ENCODE measurements at places on chromosomes 3 and 15.

DNA sequence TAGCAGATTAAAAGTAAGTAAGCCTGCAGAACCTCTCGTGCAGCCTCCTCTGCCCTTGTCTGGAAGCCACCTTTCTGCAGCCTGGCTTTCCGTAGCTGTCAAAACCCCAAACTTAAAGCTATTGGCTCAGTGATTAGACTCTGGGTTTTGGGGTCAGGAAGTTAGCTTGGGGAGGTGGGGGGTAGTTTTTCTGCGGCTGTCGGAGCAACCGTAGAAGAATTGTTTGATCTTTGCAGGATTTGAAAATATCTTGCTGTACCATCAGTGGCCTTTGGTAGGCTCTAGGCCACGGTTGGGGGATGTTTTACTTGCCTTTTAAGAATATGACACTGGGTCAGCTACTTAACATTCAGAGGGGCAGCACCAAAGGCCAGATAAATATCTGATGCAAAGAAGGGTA is 88.4 kb upstream of the RASGRP1 start:
- DNase-seq, result peak; percentile 80

GRCh38 chr15:58330741-58331559 is 100.8 kb upstream of the LIPC start:
- DNase-seq, result no peak

DNA sequence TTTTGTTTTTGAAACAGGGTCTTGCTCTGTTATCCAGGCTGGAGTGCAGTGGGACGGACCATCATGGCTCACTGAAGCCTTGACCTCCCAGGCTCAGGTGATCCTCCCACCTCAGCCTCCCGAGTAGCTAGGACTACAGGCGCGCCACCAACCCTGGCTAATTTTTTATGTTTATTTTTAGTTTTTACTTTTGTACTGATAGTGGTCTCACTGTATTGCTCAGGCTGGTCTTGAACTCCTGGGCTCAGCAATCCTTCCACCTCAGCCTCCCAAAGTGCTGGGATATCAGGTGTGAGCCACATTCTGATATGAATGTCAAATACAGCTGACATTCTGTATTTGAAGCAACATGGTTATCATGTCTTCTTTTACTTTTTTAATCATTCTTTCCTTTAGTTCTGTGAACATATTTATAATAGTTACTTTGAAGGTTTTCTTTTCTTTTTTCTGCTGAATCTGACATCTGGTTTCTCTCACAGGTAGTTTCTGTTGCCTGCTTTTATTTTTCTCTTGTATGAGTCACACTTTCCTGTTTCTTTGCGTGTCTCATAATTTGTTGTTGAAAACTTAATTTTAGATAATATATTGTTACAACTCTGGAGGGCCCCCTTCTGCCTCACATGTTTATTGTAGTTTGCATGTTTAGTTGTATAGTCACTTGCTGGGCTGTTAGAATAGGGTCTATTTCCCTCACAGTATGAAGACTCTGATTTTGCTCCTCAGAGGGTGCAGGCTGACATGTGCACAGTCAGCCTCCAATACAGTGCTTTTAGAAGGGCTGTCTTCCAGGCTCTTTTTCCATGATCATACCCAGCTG is 8.4 kb upstream of the CNTN4 start:
- DNase-seq, result no peak

DNA sequence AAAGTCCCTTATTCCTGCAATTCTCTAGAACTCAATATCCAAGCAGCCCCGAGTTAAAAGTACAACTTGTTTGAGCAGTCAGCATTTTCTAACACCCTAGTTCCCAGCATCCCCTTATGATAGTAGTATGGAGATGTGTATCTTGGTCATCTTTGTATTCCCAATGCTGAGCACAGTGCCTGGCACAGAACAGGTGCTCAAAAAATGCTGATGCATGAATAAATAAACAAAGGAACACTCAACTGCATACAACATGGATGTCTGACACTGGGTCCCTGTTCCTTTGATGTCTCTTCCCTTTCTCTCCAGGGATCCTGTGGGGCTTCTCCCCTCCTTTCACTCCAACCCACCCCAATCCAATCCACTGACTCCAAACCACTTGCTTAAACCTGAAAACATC is 23.9 kb upstream of the B3GNT5 start:
- no peak for DNase-seq

GRCh38 chr15:52236013-52236412 is 44.8 kb upstream of the GNB5 start:
- no peak for DNase-seq

GRCh38 chr3:94069194-94069813 is 6.4 kb downstream of the NSUN3 start:
- DNase-seq, result no peak

DNA sequence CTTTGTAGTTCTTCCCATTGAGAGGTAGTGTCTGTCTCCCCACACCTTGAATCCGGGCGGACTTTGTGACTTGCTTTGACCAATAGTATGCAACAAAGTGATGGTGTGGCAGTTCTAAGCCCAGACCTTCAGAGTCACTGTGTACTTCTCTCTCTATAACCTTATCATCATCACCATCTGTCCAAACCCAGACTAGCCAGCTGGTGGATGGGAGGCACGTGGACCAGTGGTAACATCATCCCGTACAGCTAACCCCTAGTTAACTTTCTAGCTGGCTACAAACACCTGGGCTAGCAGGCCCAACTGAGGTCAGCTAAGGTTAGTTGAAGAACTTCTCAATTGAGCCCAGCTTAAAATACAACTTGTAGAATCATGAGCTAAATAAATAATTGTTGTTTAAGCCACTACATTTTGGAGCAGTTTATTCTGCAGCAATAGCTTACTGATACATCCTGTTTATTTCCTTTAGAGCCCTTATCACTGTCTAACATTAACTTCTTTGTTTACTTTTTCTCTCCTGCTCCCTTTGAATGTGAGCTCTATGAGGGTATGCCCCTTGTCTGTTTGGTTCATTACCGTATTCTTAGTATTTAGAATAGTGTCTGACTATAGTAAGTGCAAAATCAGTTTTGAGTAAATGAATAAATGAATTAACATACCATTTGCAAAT is 11.5 kb upstream of the CCR9 start:
- no peak for DNase-seq

GRCh38 chr15:36313021-36313420 is 266.4 kb upstream of the CDIN1 start:
- DNase-seq, result no peak

DNA sequence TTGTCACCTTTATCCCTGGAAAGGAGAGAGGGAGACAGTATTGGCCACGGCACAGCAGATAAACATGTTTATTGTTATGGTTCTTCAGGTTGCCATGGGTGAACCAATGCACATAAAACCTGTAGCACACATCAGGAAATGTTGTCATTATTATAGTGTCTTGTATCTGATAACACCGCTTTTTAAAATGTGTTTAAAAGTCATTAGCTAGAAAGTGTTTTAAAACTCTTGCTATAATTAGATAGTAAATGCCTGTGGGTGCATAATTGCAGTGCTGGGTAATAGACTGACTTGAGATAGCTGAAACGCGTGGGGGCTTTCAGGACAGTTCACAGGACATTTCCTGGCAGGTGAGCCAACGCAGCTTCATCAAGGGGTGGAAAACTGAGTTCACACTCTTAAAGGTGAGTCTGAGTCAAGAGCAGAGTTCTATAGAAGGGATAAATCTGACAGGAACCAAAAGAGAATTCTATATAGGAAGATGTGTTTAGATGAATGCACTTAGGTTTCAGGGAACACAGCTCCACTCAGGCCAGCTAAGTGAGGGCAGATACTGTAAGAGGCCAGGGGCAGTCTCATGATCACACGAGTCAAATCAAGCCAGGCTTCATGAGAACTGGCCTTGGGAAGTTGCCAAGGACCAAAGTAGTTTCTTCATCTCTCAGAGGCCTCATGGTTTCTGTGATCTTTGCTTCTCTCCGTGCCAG is 35.6 kb upstream of the PPP4R2 start:
- no peak for DNase-seq

- DNase-seq, result peak; percentile 76
Measured at GRCh38 chr15:75454471-75455378, 3.2 kb upstream of the SIN3A start.

GRCh38 chr3:178915365-178915764 is 156.2 kb downstream of the ZMAT3 start:
- DNase-seq, result no peak

DNA sequence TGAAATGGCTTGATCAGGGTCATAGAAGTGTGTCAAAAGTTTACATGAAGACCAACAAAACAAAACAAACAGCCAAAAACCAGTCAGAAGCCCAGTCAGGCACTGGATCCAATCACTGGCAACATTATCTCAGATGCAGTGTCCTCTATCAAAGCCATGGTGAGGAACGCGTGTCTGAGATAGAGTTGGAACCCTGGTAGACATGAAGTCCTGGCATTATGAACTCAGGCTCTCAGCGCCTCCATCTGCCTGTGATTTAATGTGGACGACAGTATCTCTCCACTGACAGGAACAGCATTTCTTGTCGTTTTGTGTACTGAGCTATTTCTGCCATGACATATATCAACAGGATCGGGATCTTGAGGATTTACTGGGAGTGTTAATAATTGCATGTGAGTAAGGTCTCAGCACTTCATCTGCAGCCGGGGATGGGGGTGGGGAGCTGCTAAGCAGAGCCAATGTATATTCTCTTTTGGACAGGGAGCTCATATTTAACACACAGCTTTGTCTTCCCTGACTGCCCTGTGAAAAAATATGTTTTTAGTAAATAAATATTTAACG is 1120.0 kb downstream of the IGSF11 start:
- DNase-seq, result no peak

DNA sequence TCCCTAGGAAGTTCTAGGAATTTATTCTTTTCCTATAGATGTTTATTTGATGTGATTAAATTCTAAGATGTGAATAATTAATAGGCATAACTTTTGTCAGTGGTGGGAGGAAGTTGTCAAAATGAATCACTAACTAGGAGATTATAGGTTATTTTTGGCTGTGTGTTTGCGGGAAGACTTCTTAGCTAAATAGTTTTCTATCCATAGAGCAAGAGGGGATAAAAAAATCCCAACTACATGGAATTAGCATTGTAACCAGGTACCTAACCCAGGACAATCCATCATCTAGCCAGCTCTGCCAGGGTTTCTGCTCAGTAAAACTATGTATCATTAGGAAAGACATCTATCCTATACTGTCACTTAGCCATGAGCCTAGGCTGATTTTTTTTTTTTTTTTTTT is 23.9 kb downstream of the SLC30A4 start:
- no peak for DNase-seq

DNA sequence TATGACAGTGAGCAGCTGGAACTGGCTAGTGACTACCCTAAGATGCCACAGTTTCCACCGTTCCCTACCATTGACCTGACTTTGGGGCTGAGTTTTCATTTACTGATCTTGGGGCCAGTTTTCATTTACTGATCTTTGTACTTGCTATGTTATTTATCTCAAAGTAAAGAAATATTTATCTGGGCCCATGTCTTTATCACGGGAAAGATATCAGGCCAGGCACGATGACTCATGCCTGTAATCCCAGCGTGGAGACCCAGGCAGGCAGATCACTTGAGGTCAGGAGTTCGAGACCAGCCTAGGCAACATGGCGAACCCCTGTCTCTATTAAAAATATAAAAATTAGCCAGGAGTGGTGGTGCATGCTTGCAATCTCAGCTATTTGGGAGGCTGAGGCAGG is 83.5 kb downstream of the EOMES start:
- DNase-seq, result no peak

GRCh38 chr3:133610031-133610430 is 36.5 kb downstream of the CDV3 start:
- no peak for DNase-seq

DNA sequence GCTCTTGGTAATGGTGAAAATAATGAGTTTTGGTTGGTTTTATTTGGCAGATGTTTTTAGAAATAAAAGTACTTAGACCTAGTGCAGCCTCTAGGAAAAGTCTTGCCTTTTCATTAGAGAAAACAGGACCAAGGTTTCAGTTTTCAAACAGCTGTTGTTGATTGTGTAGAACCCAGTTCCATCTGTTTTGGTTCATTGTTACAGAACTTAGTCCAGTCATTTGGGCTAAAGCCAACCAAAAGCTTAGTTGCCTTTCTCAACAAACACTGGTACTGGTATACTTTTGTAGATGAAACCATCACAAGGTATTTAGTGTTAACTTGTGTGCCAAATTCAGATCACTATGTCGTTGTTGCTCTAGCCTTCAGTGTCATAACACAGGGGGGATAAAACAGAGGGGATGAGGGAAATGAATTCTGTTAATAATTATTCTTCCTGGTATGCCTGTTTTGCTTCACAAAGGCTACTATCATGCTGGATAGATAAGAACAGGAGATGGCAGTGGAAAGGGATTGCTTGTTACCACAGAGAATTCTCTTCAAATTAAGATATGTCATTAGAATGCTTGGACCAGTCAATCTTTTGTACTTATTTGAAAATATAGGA is 12.6 kb upstream of the APH1B start:
- no peak for DNase-seq

DNA sequence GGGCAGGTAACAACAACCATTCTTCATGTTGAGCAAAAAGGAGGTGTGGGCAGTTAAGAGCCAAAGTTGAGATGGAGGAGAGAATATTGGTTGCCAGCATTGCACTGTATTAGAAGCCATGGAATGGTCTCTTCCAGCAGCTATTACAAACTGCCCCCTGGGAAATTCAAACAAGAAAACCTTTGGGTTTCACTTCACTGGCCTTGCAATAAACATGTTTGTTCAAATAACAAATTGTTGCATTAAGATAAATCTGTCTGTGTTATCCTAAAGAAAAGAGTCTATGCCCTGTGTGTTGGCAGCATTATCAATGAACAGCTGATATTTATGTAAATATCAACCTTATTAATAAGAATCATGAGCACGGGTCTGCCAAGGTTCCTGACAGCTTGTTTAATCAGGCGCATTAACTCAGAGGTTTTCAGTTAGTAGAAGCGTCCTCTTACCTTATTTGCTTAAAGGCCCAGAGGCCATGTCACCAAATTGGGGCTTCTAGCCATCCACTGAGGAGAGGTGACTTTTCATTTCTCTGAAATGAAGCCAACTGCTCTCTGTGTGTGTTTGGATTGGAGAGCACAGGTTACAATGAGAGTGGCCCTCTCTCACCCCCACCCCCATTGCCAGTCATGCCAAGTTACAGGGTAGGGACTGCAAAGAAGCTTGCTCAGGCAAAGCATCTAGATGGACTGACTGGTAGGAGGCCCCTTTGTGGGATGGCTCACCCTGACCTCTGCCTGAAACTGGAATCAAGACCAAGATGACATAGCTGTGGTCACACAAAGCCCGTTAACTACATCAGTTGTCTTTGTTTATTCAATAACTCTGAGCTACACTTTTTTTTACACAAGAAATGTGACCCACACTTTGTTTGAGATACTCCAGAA is 10.5 kb downstream of the FILIP1L start:
- no peak for DNase-seq

DNA sequence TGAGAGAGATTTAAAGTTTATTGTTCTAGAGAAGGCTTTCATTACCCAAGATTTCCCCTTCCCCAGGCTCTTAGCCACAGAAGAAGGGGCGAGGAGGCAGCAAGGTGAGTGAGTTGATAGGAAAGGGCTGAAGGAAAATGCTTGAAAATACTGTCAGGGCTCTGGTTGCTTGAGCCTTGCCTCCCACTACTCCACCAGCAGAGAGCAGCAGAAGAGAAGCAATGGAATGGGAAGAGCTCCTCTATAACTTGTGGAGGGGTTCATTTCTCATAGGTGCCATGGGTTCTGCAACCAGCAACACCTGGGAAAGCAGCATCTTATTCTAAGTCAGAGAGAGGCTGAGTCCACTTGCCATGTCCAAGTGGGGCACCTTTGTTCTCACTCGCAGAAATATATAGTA is 184.0 kb upstream of the CNTN6 start:
- no peak for DNase-seq

- DNase-seq, result no peak
Measured at GRCh38 chr15:101108461-101108775, 143.4 kb downstream of the CHSY1 start.

Data from activated gamma-delta T cell treated with Interleukin-2 at 50 U/mL for 16 hours (primary cell).